ENCODE measurements at places on chromosomes 6 and 20. TPM values are rescaled to one million over a fixed set of nuclear protein-coding genes. Genes with fewer than 3 reads are reported as not detected.

GRCh38 chr6:134079406-134079921, 27.0 kb upstream of the SLC2A12 start:
- DNase-seq: no peak

- DNase-seq: no peak
Observed at GRCh38 chr6:62614442-62614841, 328.4 kb upstream of the KHDRBS2 start.

- no peak for DNase-seq
Observed at GRCh38 chr6:52162940-52163908, 23.0 kb upstream of the IL17A start.

DNA sequence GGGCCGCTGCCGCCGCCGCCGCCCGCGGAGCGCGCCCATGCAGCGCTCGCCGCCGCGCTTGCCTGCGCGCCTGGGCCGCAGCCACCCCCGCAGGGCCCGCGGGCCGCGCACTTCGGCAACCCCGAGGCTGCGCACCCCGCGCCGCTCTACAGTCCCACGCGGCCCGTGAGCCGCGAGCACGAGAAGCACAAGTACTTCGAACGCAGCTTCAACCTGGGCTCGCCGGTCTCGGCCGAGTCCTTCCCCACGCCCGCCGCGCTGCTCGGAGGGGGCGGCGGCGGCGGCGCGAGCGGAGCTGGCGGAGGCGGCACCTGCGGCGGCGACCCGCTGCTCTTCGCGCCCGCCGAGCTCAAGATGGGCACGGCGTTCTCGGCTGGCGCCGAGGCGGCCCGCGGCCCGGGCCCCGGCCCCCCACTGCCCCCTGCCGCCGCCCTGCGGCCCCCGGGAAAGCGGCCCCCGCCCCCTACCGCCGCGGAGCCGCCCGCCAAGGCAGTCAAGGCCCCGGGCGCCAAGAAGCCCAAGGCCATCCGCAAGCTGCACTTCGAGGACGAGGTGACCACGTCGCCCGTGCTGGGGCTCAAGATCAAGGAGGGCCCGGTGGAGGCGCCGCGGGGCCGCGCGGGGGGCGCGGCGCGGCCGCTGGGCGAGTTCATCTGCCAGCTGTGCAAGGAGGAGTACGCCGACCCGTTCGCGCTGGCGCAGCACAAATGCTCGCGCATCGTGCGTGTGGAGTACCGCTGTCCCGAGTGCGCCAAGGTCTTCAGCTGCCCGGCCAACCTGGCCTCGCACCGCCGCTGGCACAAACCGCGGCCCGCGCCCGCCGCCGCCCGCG, 730 bp downstream of the INSM1 start:
- DNase-seq: no peak

OR11A1 gene
- not detected for total RNA-seq

DNA sequence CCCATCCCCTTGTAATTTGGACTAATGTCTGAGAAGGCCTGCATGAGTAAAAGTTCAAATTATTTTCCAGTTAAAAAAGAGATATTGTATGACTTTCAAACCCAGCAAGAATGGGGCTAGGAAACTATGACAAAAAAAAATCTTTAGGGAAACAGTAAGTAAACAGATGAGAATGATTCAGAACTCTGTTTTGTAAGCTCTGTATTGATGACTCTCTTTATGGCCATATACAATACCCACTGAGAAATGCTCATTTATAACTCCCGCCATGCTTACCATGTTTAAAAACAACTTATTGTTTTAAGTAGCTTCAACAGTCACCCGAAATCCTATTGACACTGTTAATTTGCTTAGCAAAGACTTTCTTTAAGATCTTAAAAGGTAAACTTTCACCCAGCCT, 17.2 kb upstream of the PCK1 start:
- DNase-seq: no peak

DNA sequence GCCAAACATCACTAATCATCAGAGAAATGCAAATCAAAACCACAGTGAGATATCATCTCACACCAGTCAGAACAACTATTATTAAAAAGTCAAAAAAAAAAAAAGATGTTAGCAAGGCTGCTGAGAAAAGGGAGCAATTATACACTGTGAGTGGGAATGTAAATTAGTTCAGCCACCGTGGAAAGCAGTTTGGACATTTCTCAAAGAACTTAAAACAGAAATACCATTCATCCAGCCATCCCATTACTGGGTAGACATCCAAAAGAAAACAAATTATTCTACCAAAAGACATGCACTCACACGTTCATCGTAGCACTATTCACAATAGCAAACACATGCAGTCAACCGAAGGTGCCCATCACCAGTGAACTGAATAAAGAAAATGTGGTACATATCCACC, 213.9 kb downstream of the TTLL2 start:
- DNase-seq: no peak

NDUFAF5 gene
- total RNA-seq: 12.8 TPM

HEY2 gene
- total RNA-seq: 0.64 TPM

DNA sequence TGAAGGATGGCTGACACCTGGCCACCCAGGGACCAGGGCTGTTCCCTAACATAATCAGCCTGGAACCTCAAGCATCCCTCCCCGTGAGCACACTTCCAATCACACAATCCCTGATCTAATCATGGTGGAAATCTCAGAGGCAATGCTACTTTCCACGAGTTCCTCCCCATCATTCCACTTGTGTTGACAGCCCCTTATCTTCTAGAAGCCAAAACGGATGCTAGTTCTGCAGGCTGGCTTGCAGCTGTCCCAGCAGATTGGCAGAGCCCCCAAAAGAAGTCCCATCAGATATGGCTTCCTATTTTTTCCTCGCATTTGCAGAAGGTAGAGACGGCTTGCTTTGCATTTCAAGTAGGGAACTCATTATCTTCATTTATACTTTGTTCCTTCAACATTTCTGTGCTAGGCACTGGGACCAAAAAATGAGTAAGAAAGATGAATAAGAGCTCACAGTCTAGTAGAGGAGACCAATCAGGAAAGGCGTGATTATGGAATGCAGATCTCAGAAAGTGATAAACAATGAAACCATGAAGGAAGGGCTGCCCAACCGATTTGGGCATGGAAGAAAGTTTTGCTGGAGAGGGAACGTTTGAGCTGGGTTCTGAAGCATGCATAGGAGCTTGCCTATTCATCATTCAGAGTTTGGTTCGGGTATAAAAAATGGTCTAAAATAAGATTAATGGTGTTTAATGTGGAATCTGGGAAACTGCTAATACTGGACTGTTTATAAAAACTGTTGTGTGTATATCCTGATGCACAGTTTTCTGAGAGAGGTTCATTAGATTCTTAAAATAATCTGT, 44.6 kb upstream of the TBC1D7 start:
- no peak for DNase-seq

DNA sequence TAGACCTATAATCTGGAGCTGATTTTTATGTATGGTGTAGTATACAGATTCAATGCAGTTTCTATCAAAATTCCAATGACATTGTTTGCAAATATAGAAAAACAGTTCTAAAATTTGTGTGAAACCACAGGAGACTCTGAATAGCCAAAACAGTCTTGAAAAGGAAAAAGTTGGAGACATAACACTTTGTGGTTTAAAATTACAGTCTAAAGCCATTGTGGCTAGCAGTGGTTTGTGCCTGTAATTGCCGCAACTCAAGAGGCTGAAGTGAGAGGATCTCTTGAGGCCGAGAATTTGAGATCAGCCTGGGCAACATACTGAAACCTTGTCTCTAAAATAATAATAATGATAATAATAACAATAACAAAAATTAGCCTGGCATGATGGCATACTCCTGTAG, 213.7 kb downstream of the CDKAL1 start:
- no peak for DNase-seq

EBF4 gene
- total RNA-seq: 6.6 TPM

DNA sequence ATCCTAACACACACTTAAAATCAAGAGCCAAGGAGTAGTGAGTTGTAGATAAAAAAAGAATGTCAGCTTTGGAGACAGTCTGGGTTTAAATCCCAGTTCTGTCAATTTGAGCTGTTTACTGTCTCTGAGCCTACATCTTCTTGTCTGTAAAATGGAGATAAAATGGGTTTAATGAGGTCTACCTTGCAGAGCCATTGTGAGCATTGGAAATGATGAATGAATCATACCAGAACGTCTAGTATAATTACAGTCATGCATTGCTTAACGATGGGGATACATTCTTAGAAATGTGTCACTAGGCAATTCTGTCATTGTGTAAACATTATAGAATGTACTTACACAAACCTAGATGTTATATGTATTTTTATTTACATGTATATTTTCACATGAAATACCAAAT, 17.6 kb upstream of the SGK2 start:
- DNase-seq: no peak

DNA sequence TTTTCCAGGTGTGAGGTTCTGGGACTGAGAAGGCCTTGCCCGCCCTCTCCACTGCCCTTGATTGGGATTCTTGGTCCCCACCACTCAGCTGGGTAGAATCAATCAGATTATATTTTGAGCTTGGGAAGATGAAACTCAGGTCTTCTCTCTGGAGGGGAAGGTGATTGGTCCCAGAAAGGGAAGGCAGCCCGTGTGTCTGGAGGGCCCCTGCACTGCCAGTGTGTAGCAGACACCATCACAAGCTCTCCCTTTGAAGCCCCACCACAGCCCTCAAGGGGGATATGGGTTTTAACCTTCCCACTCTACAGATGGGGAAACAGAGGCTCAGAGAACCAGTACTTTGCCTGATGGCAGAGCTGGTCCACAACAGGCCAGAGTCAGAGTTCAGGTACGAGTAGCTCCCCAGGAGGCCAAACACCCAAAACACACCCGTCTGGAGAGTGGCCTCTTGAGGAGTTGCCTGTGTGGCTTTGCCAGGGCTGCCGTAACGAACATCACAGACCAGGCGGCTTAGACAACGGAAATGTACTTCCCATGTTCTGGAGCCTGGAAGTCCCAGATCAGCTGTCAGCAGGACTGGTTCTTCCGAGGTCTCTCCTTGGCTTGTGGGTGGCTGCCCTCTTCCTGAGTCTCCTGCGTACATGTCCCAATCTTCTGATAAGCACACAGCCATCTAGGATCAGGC, 205.6 kb downstream of the SYNDIG1 start:
- DNase-seq: no peak

DNA sequence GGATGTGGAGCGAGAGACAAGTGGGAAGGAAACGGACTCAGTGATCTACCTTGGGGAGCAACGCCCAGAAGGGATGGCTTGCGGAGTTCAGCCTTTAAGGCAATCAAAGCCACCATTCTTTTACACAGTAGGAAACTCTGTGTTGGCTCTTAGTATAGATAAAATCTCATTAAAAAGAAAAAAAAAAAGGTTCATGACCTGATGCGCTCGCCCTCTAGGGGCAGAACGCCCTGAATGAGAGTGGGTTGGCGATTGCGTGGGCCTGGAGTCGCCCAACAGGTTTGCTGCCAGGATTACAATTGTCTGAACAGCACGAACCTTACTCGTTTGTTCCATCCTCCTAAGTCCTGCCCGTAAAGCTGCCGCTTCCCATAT, 1.2 kb downstream of the TPD52L1 start:
- peak; percentile 56 for DNase-seq

DNA sequence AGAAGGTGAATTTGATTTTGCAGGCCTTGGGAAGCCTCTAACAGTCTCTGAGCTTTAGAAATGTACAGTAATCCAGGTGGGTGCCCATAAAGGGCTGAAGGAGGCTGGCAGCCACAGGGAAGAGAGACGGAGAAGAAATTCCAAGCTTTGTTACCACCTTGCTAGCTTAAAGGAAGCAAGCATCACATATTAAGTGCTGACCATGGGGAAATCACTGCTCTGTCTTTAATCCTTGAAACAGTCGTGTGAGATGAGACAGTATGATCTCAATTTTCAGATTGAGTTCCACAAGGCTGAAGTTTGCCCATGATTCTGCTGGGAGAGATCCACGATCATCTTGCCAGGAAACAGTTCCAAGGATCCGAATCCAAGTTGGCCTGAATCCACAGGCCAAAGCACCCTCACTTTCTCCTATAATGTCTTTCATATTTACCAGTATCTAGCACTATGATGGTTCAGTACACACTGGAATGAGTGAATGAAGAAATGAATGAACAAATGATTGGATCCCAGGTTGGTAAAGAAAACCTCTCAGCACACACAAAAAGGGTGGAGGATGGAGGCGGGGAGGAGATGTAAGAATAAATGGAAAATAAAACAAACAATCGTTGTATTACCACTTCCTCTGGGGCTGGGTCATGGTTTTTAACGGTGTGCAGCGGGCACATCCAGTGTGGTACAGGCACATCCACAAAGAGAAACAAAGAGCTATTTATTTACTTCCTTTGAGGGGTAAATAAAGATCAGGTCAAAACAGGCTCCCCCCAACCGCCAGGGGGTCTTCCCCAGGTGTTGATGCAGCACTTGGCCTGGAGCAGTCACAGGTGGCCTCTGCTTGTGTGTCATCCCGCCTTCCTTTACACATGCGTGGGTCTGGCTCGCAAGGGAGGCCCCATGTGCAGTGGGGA, 28.2 kb upstream of the TAF8 start:
- no peak for DNase-seq

GRCh38 chr20:55561259-55561658, 444.1 kb downstream of the CBLN4 start:
- DNase-seq: no peak

PNLDC1 gene
- 0.71 TPM for total RNA-seq

- no peak for DNase-seq
Observed at GRCh38 chr20:3687655-3688054, 5.8 kb upstream of the ADAM33 start.

PTGIS gene
- 0.26 TPM for total RNA-seq

DNA sequence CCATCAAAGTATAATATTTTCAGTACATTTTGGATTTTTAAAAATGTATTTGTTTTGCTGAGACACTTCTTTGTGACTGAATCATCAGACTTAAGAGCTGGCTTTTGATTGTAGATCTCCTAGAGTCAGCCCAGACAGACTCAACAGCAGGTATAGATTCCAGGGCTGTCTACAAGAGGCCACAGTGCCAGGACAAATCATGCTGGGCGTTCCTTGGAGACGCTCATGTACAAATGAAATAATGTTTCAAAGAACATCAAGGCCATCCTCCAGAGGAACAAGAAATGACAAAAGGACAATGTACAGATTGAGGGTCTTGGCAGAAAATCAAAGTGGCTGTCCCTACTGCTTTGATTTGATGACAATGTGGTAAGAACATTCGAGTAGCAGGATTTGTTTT, 369.3 kb downstream of the GRIK2 start:
- DNase-seq: no peak

FNDC11 gene
- not detected for total RNA-seq

- no peak for DNase-seq
Observed at GRCh38 chr20:42901689-42902440, 287.8 kb downstream of the PTPRT start.

- DNase-seq: peak; percentile 44
Observed at GRCh38 chr20:60036746-60037499, 78.7 kb downstream of the CDH26 start.

- no peak for DNase-seq
Observed at GRCh38 chr20:39282619-39283092, 320.5 kb downstream of the DHX35 start.

DNA sequence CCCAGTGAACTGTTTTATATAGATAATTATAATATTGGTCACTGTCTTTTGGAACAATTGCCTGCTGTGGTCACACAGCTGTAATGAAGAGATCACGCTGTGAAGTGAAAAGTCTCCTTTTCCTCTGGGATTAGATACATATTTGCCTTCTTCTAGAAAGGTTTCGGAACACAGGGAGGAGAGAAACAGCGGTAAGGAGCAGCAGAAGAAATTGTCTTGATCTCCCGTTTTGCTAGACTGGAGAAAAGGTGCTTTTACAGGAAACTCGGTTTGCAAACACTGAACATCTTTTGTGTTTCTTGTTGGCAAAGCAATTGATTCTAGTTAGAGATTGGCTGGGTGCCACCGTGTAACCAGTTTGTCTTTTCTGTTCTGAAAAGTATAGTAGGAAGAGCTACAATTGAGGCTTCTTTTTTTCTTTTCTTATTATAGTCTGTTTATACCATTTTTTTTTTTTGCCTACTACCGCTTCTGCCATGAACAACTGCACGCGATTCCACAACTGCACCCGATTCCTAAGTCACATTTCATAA, 404.1 kb upstream of the ID4 start:
- peak; percentile 52 for DNase-seq

Data from Calu3 (cell line).